ENCODE measurements at places on chromosomes 16 and 17.

DNA sequence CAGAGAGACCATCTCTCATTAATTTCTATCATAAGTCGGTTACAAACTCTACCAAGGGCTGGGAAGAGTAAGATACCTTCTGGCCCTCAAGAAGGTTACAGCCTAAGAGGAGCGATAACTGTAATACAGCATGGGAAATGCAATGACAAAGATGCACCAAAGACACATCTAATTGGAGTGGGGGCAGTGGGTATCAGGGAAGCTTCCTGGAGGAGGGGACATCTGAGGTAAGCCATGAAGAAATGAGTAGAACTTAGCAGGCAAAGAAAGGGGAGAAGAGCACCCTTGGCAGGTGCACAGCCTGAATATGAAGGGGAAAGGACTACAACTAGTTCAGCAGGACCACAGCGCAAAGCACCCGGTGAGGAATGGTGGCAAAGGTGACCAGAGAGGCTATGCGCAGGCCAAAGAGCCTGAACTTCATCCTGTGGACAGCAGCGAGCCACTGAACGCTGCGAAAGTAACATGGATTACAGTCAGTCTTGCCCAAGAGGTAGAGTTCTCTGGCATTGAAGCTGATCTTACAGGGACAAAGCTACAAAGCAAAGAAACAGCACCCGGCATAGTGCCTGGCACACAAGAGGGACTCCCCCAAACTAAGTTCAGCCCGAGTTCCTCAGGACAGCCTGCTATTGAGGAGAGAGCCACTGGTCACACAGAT is 2.8 kb downstream of the TBC1D10B start:
- no peak for DNase-seq

DNA sequence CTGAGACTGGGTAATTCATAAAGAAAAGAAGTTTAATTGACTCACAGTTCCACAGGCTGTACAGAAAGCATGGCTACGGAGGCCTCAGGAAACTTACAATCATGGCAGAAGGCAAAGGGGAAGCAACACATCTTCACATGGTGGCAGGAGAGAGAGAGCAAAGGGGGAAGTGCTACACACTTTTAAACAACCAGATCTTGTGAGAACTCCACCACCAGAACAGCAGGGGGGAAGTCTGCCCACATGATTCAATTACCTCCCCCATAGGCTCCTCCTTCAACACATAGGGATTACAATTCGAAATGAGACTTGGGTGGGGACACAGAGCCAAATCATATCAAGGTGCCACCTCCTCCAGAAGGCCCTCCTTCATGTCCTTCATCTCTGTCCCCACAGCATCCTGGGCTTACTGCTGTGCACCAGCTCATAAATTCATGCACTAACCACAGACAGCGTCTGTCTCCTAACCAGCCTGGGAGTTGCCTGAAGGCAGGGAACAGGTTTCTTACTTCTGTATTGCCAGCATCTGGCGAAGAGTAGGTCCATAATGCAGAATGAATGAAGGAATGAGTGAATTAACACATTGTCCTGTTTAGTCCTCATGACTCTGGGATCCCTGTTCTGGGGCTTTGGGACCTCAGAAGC is 74.4 kb downstream of the WSB1 start:
- DNase-seq, result no peak

- no peak for DNase-seq
Measured at GRCh38 chr16:12708266-12708665, 95.4 kb downstream of the CPPED1 start.

GRCh38 chr17:10668775-10669174 is 11.7 kb upstream of the MYH3 start:
- DNase-seq, result no peak

DNA sequence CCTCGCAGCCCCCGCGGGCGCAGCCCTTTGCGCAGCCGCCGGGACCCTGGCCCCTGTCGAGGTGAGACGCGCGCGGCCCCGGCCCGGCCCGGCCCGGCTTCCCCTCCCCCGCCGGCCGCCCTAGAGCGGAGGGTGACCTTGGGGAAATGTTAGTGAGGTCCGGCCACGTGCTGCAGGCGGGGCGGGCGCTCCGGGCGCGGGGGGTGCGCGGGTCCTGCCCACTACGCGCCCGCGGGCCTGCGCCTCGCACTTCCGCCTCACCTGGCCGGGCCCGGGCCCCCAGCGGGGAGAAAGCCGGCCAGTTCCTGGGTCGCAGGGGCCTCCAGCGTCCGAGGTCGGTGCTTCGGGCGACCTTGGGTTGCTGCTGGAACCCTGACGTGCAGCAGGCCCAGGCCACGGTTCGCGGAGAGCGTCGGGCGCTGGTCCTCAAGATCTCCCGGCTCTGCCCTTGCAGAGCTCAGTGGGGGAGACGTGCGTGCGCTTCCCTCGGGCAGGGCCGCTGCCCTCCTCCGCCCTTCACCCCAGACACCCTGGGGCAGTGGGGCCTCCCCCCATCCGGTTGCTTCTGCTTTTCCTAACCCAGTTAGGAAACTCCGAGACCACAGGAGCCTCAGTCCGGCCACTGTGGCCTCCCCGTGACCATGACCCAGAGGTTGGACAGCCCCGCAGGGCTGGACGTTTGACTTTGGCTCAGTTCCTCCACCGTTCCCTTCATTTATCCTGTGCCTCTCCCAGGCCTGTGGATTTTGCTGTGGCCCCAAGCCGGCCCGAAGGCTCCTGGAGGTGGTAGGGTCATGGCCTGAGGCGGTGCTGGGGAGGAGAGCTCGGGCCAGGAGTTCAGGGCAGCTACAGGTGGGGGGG is 791 bp downstream of the MCRIP2 start:
- DNase-seq, result no peak

DNA sequence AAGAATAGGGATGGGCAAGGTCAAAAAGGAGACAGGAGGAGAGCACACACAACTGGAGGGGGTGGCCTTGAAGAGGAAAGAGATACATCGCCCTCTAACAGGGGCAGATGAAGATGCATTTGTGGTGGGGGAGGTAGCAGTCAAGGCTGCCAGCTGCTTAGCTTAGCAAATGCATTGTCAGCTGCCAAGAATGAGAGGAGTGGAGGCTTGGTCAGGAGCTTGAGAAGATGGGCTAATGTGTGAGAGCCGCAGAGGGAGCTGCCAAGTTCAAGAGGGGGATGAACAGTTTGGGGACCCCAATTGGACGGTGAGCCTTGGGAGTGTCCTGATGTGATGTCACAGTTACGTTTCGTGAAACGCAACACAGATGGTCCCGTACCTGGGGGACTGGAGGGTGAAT is 28.9 kb upstream of the GNA13 start:
- DNase-seq, result no peak

GRCh38 chr17:7215652-7216180 is 3.9 kb downstream of the DLG4 start:
- DNase-seq, result no peak

GRCh38 chr17:66941249-66941648 is 23.3 kb upstream of the CACNG4 start:
- no peak for DNase-seq

- no peak for DNase-seq
Measured at GRCh38 chr17:81246679-81247338, 7.7 kb downstream of the NDUFAF8 start.

- DNase-seq, result no peak
Measured at GRCh38 chr17:4679658-4680057, 24.3 kb downstream of the PELP1 start.

DNA sequence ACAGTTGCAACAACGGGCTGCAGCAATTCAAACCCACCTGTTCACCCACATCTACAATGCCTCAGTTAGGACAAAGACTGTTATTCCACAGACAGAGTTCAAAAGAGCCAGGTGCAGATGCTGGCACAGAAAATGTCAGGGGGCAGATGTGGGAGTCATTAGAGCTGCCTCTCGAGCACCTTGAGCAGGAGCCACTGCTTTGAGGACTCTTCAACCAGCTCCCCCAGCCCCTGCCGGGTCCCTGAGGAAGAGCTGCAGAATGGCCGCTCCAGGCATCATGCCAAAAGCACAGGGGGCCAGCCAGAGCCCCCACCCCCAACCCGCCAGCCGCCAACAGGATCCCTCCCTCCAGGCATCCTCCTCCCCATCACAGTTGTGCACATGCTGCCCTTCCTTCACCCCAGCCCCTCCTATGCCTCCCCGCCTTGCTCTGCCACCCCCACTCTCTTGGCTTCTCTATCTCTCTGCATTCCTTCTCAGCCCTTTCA is 20.8 kb downstream of the C17orf67 start:
- DNase-seq, result no peak

DNA sequence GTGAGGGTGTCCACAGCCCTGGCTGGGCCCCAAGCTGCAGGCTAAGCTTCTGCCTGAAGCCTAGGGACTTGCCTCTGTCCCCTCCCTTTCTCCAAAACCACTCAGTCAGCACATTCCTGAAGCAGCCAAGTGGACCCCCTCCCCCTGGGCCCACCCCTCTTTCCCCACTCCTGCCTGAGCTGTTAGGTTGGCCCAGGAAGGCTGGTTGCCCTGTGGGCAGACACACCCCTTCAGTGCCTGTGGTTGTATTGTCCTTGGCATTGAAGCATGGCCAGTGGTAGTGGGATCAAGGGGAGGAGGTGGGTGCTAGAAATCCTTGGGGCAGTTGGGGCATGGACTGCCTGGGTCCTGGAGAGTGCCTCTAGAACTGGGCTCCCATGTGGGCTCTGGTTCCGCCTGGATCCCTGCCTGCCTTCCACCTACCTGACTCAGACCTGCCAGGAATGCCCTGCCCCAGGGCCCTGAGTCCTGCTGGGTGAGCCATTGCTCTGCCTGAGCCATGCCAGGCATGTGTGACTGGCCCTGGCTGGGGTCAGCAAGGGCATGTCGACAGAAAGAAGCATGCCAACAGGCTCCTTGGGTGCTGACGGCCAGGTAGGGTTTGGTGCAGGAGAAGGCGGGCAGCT is 2.1 kb downstream of the TRAF4 start:
- DNase-seq, result no peak

- DNase-seq, result no peak
Measured at GRCh38 chr17:61456688-61457225, 4.5 kb downstream of the TBX4 start.

DNA sequence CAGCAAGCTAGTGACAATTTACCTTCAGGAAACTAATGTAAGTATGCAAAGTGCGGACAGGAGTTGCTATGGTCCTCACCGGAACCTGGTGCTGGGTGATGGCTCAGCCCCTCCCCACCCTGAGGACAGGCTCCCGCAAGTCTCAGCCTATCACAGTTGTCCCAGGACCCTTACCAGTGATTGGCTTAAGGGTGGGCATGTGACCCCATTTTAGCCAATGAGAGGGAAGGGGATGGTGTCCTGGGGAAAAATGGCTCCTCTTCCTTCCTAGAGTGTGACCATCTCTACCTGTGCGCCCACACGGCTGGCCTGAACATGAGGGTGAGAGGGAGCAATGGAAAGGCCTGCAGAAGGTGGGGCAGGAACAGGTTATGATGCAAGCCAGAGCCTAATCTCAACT is 80.4 kb downstream of the C16orf78 start:
- DNase-seq, result no peak

- DNase-seq, result no peak
Measured at GRCh38 chr17:28940675-28941074, 10.6 kb downstream of the PHF12 start.
